ENCODE measurements at places on chromosomes 4 and X.

GRCh38 chrX:41031256-41031967, 53.8 kb upstream of the USP9X start:
- no peak for DNase-seq

GRCh38 chrX:51361251-51361650, 28.6 kb downstream of the NUDT10 start:
- no peak for DNase-seq

GRCh38 chr4:28654618-28655017, 1794.0 kb downstream of the STIM2 start:
- no peak for DNase-seq

DNA sequence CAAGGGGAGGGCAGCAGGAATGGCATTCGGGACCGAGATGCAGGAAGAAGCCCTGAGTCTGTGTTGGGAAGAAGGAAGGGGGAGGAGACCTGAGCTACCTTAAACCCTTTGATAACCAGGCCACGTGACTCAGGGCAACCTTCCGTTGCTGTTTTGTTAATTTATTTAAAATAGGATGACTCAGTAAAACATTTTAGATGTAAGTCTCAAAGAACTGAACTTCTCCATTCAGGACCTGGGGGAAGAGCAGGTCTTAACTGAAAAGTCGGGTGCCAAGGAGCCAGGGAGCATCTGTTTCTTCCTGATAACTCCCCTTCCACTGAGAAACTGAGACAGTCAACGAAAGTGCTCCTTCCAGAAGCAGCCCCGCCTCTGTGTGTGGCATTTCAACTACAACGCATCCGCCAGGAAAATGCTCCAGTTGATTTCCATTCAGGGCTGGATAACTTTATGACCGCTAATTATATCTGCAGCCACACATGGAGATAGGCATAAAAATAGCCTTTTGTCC, 88.0 kb downstream of the IRF2 start:
- no peak for DNase-seq

DNA sequence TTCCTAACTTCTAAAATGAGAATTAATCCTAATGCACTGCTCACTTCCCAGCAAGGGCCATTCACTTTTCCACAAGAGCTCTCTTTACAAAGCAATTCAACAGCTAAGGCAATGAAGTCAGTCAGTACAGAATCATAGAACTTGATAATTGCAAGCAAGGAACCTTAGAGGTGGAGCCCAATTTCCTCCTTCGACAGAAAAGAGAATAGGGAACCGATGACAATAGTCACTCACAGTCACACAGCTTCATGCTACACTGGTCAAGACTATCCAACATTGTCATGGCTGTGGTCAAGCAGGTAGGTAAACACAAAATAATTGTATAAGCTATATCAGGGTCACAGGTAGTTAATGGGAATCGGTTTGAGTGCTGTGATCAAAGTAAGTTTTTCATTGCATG, 90.0 kb downstream of the ELOVL6 start:
- DNase-seq: no peak

GRCh38 chr4:152309418-152309817, 226.5 kb downstream of the FBXW7 start:
- DNase-seq: no peak

- DNase-seq: peak; percentile 52
Measured at GRCh38 chrX:133171962-133172708, 46.0 kb downstream of the TFDP3 start.

DNA sequence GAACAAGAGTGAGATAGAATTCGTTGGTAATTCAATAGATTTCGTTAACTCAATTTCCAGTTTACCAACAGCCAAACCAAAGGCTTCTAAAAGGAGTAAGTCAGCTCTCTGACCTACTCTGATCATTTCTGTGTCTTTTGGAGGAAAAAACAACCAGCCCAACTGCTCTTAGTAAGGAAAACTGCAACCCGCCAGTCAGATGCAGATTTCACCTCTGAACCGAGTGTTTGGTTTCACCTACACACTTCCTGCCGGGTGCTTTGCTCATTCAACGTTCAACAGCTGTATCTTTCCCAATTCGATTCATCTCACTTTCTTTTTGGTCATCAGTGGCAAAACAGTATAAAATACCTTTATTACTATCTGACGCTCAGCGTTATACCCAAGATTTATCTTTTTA, 24.5 kb downstream of the TMSB4X start:
- no peak for DNase-seq

DNA sequence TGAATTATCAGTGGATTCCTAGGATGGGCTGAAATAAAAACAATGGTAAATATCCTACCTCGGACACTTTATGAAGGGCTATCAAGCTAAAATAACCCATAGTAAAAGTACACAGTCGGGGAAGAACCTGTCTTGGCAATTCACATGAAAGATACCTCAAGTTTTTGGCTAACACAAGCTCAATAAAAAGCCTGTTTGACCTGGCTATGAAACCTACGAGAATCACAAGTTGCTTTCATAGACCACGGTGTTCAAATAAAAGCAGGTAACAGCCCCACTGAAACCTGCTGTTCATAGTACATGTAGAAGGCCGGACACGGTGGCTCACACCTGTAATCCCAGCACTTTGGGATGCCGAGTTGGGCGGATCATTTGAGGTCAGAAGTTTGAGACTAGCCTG, 12.3 kb downstream of the RLIM start:
- DNase-seq: no peak

DNA sequence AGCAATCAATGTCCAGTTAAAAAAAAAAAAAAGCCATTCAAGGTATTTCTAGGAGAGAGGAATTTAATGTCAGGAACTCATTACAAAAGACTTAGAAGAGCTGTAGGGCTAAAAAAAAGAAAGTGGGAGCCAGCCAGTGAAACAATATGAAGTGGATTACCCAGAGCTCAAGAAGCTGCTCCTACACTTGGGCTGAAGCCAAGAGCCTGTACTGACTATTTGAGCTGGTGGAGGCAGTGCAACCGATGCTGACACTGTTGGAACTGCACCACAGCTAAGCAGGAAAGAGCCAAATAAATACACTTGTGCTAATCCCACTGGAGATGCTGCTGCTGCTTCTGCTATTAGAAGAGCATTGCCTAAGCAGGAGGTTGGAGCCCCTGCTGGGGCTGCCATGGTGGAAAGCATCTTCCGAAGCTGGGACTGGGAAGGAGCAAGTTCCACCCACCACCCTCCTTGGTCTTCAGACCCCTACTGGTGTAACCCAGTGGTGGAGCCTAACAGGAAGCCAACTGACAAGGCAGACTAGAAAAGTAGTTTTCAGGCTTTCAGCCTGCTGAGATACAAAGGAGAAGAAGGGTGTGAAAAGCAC, 65.4 kb downstream of the CXXC4 start:
- DNase-seq: no peak

GRCh38 chrX:24619647-24620046, 27.5 kb downstream of the PCYT1B start:
- DNase-seq: peak; percentile 71

DNA sequence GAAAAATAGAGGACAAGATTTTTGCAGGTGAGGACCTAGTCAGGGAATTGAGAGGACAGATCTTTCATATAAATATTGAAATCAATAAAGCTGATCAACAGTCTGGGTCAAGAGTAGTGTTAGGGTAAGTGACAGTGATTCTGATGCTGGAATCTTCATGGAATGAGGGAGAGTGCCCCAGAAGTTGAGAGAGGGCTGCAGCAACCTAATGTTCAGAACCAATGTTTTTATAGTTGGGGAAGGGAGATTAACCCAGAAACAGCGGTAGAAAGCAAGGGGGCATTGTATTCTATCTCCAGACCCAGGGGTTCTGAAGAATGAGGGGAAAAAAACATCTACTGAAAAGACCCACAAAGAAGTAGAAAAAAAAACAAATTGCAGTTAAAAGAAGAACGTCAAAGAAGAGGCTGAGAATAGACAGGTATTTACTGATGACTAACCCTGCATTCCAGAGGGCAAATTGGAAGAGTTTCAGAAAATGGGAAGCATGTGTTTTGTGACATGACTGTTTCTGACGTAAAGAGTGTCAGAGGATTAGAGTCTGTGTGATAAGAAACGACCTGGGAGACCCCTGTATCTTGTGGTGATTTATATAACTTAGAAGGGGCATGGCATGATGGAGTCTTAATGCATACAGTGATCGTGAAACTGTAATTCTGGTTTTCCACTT, 819.6 kb upstream of the EPHA5 start:
- peak; percentile 62 for DNase-seq

DNA sequence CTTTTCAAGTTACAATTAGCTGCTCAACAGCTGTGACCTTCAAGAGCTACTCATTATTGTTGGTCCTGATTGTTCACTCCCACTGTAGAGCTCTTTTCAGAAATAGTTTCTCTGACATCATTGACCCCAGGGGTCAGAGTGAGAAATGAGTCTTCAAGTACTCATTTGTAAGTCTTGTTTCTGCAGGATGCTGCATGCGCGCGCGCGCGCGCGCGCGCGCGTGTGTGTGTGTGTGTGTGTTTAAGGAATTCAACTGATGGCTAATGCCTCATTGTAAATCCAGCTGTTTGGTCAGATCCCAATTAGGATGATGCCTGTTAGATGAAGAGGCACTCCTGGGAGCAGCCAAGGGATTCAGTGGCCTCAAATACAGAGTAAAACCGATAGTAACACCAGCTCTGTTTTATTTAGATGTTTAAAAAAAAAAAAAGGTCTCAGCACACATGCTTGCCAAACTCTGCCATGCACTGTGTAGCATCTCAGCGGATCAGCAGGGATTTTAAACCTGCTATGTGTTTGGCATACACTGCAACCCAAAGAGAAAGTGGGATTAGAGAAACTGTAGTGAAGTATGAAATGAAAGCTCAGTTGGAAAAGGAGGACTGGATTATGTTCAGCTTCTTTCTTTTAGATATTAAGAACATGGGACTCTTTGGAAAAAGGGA, 332.3 kb downstream of the ADGRL3 start:
- no peak for DNase-seq

DNA sequence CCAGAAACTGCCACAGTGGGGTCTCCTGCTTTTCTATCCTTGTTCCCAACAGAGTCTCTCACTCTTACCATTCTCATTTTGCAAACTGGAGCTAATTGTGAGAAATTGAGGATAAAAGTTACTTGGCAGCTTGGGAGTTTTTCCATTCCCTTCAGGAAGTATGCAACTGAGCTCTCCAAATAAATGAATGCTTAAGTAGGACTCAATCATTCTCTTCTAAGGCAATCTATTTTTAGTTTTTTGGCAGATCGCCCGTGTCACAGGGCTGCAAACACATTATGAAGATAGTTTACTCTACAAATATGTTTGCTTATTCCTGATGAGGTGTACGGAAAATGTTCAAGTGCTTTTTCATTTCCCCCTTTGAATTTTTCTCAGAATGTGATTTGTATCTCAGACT, 5.3 kb downstream of the ASB11 start:
- DNase-seq: peak; percentile 60

DNA sequence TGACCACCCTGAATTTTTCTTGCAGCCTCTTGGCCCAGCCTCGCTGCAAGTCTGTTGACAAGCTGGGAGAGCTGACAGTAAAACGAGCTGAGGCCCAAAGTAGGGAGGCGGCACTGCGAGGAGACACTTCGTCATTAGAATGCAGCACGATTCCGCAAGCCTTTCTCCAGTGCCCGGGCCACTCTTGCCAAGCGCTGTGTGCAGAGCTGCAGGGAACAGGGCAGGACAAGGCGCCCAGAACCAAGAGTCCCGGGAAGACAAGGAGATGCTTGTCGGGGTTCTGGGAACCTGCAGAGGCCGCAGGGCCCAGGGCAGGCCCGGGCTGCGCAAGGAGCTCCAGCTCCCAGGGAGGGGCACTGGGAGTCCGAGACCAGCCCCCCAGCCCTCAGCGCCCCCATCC, 187.1 kb downstream of the BCOR start:
- no peak for DNase-seq

DNA sequence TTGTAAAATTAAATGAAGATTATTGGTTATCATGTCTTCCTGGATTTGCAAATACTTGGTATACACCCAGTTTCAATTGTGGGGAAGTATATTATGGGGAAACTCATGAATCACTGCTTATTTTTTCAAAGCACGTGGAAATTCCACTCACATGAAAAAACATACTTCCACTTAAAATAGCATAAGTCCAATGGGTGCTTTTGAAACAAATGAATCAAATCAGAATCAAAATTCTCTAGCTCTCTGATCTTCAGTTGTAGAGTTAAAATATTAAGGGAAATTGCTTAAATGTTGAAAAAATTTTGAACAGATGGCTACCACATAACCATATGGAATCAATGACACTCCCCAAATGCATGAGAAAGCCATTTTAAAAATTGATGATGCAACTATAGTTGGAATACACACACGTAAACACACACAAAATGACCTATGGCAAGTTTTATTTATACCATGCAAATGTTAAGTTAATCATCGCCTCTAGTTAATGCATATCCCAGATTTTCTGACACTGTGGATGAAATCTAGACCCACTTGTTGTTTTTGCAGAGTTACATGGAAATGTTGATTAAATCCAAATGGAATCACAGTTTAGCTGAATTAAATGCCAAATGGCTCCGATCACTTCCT, 93.2 kb downstream of the ARSF start:
- DNase-seq: peak; percentile 13

- DNase-seq: no peak
Measured at GRCh38 chr4:5133201-5133600, 81.9 kb downstream of the STK32B start.

DNA sequence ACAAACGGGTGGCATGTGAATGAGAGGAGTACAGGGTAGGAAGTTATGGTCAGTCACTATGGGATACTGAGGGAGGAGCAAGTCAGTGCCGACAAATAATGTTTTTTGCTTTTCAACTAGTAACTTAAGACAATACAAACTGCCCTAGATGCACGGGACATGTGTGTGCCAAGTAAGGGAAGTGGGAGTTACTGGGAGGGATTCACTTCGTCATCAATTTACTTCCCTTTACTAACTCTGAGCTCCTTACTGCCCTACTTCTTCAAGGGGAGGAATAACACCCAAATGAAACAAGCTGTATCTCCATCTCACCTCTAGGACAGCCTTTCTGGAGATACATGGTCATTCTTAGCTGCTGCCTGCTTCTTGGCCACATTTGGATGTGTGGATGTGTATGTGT, 97.7 kb downstream of the DGKK start:
- DNase-seq: no peak

GRCh38 chr4:70505151-70505748, 13.1 kb upstream of the AMTN start:
- DNase-seq: peak; percentile 83

DNA sequence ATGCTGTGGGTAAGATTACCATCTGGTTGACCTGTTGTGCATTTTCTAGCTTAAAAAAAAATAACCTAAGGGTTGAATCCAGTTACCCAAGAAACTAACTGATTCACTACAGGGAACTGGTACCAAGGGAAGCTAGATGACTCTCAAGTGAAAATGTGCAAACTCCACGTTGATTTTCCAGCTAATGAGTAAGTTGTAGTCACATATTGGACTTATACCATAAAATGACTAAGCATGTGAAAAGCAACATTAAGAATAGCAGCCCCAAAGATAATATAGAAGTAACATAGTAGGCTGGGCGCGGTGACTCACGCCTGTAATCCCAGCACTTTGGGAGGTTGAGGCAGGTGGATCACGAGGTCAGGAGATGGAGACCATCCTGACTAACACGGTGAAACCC, 270.9 kb downstream of the SPRY1 start:
- DNase-seq: no peak

DNA sequence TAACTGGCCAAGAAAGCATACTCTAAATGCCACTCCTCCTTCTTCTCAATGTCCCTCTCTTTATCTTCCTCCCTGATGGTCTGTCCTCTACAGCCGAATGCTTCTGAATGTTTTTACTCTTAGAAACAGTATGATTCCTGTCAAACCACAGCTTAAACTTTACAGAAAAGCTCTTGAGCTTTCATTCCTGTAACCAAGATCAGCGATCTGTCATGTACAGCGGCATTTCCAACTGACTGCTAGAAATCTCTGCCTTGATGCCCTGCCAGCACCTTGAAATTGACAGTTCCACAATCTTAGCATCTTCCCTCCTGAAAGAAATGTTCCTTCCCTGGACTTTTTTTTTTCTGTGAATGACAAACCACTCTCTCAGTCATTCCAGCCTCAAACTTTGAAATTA, 11.5 kb upstream of the GATB start:
- no peak for DNase-seq
